ENCODE measurements at places on chromosomes 16 and 17.

DNA sequence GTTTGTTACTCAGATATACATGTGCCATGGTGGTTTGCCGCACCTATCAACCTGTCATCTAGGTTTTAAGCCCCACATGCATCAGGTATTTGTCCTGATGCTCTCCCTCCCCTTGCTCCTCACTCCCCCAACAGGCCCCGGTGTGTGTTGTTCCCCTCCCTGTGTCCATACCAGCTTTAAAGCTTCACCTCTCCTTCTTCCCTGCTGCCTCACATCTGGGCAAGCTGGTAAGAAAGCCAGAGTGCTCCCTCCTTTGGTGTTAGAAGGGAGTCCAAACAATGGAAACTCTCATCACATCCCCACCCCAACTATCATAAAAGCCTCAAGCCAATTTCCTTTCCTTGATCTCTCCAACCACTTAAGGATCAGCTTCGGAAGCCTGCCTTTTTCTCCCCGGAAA, 1115.6 kb upstream of the GOT2 start:
- DNase-seq = no peak

GRCh38 chr17:27306276-27306835, 12.4 kb downstream of the WSB1 start:
- no peak for DNase-seq

- DNase-seq = no peak
Measured at GRCh38 chr17:45009676-45010467, 41.6 kb downstream of the DCAKD start.

DNA sequence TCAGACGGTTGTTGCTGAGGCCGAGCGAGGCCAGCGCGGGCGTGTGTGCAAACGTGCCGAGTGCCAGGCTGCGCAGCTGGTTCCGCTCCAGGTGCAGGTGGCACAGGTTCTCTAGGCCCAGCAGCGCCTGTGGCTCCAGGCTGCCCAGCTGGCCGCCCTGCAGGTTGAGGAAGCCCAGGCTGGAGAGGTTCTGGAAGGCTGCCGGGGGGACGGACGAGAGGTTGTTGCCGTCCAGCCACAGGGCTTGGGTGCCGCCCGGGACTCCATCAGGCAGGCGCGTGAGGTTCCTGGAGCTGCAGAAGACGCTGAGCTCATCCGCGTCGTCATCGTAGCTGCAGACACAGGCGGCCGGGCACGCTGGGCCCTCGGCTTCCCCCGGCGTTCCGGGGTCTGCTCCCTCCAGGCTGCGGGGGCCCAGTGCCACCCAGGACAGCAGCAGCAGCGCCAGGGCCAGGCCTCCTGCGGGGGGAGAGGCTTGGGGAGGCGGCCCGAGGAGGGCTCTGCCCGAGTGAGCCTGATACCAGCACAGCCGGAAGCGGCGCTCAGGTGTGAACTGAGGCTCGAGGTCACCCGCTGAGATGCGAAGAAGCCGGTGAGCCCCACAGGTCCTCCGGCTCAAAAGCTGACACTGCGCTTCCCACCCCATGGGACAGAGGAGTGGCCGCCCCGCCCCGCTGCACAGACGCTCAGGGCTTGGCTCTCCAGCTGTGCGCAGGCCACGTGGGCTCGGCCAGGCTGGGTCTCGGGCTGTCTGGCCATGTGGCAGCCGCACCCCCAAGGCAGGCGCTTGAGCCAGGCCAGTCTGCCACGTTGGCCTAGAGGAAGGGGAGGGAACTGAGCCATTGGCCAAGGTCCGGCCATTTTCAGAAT, 1.3 kb downstream of the IGFALS start:
- DNase-seq = no peak

DNA sequence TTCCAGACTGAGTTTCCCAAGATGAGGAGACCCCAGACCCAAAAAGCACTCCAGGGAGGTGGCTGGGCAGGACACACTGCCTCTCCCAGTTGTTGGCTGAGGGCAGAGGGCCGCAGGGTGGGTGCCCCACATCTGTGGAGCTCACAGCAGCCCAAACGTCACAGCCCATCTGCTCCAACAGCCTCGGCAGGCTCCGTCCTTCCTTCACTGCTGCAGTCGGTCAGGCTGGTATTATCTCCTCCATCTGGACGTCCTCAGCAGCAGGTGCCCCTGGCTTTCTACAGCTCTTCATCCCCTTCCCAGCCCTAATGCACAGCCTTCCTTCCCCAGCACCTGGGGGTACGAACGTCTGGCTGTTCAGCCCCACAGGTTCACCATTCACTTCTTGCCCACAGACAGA, 55.2 kb downstream of the PRMT7 start:
- DNase-seq = no peak

DNA sequence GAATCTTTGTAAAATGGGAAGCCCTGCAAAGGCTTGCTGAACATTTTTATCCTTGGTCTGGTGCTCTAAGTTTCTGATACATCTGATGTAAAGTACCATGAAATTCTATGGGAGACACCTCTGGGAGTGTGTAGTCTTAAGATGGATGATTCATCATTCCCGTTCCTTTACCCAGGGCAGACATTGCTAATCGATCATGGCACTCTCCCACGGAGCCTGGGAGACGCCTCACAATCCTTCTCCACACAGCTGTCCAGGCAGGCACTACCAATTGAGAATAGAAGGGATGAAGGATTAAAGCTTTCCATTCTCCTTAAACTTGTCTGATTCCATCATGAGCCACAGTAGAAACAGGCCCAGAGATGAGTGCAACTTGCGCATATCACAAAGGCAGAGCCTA, 144.8 kb downstream of the GSG1L start:
- no peak for DNase-seq

DNA sequence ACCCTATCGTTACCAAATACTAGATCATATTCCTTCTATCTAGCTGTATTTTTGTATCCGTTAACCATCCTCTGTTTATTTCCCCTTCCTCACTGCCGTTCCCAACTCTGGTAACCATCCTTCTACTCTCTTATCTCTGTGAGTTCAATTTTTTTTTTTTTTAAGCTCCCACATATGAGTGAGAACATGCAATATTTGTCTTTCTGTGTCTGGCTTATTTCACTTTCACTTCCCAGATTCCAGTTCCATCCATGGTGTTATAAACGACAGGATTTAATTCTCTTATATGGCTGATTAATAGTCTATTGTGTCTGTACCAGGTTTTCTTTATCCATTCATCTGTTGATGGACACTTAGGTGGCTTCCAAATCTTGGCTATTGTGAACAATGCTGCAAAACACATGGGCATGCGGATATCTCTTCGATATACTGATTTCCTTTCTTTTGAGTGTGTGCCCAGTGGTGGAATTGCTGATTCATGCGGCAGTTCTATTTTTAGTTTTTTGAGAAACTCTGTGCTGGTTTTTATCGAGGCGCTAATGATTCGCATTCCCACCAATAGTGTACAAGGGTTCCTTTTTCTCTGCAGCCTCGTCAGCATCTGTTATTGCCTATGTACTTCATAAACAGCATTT, 599.6 kb downstream of the TMEM114 start:
- DNase-seq = no peak

DNA sequence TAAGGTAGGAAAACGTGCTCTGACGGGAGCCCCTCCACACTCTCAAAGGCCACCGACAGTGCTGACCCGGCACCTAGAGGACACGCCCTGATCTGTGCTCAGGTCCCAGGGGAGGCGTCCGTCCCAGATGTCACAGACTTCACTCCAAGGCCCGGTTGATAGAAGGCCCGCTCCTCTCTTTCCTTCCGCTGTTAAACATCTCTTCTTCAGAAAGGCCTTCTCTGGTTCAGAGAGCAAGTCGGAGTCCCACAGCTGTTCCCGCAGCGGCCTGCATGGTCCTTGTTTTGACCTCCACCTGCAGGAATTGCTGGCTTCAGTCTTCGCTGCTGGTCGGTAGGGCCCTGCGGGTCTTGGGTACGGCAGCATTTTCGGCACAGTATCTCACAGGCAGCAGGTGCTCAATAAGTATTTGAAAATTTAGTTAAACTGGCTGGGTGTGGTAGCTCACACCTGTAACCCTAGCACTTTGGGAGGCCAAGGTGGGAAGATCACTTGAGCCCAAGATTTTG, 88.5 kb downstream of the MRC2 start:
- DNase-seq = no peak

DNA sequence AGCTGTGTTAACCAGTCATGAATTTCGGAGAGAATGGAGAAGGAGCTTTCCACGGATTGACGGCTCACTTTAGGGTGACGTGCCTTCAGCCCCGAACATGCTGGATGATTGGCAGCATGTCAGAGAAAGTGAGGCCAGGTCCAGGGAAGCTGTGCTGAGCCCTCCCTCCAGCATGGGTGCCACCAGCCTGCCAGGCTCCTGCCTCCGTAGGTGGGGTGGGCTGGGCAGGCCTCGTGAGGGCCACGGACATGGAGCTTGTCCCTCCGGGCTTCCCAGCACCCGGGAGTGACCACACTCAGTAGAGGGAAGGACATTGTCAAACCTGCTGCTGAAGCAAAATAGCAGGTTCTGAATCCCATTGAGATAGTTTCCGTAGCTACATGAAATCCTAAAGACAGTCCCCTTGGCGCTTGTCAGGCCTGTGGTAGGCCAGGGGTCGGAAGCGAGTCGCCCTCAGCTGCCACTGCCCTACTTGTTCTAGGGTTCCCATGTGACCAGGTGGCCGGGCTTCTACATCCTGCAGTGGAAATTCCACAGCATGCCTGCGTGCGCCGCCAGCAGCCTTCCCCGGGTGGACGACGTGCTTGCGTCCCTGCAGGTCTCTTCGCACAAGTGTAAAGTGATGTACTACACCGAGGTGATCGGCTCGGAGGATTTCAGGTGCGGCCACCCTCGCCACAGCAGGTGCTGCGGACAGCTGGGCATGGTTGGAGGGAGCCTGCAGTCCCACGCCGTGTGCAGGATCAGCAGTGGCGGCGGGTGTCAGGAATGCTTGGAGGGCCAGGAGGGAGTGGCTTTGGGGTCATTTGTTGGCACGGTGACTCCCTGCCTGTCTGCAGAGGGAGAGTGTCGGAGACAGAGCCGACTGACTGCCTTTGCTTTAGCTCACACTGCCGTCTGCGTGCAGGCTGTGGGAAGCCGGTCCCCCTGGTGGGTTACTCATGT, 72.3 kb downstream of the SEC14L1 start:
- no peak for DNase-seq

GRCh38 chr16:85033171-85033570, 5.6 kb downstream of the KIAA0513 start:
- DNase-seq = no peak

DNA sequence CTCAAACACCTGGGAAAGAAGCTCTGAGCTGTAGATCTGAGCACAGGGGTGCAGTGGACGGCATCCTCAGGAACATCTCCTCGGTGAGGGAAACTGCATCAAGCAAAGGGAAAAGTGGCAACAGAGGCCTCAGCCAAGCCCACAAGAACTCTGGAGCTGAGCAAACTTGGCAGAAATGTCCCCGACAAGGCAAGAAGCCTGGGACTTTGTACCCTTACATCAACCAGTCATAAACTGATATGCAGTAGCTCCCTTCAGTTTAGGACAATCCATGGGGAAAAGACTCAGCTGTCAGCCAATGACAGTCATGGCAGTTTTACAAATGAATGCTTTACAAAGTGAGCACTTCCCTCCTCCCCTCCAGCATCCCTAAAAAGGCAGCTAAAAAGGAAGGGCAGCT, 210.0 kb upstream of the DYNLRB2 start:
- DNase-seq = no peak

DNA sequence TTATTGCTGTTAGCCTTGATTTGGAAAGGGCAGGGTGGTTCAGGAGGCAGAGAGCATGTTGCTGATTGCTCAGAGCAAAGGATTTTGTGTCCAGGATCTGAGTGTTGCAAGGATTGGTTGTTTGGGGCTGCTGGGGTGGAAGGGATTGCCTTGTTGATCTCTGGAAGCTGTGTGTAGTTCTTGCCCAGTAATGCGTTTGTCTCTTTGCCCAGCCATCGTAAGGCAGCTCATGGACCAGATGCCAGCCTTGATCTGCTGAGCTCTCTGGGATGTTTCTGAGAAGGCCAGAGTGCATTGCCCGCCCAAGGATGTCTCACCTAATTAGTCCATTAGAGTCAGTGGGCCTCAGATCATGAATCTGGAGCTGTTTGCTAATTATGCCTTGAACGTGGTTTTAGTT, 33.6 kb downstream of the NKD1 start:
- DNase-seq = no peak

DNA sequence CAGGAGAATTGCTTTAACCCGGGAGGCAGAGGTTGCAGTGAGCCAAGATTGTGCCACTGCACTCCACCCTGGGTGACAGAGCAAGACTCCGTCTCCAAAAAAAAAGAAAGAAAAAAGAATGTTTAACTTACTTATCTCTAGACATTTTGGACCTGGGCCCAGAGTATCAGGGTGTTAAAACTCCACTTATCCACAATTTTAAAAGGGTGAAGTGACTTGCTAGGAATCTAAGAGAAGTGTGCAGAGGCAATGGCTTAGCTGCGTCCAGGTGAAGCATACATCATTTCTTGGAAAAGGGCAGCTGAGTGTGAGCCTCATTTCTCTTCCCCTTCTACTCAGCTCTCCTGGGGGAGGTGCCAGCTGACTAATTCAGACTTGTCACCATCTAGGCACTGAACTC, 25.1 kb downstream of the ALDH3A2 start:
- no peak for DNase-seq

GRCh38 chr16:15981382-15981781, 32.0 kb downstream of the ABCC1 start:
- DNase-seq = no peak

DNA sequence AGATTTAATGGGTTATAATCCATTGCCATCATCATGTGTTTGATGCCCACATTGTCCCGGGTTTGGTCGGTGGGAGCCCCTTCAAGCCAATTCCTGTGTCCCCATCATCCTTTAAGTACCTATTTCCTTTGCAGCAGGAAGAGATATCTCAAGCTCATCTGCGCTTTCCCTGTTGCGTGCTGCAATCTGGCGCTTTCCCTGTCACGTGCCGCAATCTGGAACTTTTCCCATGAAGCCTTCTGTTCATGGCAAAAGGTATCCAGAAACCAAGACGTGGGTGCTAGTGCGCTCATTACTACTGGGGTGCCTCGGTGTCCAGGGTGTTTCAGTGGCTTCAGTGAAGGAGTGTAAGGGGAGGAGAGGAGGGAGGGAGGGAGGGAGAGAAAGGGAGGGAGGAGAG, 174.6 kb upstream of the ZNF469 start:
- DNase-seq = no peak

DNA sequence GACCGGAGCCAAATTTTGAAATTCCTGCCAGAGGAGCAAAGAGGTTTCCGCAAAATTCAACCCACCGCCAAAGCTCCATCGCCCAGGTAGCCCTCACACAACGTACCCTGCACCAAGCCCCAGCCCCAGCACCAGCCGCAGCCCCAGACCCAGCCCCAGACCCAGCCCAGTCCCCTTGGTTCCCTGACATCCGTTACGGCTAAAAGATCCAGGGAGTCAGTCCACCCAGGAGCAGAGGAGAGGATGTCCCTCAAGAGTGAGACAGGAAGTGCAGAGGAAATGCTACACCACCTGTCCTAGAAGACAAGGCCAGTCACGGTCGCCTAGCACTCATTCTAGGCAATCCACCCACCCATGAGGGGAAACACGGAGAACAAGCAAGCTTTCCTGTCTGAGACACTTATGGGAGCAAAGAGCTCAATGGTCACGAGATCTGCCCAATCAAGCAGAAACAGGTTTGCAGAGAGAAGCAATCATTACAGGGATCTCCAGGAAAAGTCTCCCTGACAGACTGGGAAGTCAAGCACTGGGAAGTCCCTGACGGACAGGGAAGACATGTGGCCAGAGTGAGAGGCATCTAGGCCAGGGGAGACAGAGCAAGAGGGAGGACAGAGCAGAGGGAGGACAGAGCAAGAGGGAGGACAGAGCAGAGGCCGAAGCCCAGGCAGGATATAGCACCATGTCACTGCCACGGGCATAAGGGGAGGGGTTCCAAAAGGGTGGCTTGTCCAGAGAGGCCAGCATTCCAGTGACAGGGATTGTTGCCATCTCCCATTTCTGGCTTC, 15.0 kb upstream of the KCNJ18 start:
- no peak for DNase-seq

All from effector memory CD8-positive, alpha-beta T cell (primary cell).